Activated T-cell treated with anti-CD3 and anti-CD28 coated beads, Interleukin-2, amount 50 U/mL, for 72 hours (primary cell): ENCODE measurements at places on chromosomes 7 and 10. TPM values are rescaled to one million over a fixed set of nuclear protein-coding genes. Genes with fewer than 3 reads are reported as not detected.

DNA sequence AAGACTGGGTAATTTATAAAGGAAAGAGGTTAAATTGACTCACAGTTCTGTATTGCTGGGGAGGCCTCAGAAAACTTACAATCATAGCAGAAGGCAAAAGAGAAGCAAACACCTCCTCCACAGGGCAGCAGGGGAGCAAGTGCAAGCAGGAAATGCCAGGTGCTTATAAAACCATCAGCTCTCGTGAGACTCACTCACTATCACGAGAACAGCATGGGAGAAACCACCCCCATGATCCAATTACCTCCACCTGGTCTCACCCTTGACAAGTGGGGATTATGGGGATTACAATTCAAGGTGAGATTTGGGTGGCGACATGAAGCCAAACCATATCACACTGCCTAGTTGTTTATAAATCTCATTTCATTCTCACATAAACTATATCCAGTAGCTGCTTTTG lies 28.0 kb upstream of the CPN1 start:
- DNase-seq: no peak

DNA sequence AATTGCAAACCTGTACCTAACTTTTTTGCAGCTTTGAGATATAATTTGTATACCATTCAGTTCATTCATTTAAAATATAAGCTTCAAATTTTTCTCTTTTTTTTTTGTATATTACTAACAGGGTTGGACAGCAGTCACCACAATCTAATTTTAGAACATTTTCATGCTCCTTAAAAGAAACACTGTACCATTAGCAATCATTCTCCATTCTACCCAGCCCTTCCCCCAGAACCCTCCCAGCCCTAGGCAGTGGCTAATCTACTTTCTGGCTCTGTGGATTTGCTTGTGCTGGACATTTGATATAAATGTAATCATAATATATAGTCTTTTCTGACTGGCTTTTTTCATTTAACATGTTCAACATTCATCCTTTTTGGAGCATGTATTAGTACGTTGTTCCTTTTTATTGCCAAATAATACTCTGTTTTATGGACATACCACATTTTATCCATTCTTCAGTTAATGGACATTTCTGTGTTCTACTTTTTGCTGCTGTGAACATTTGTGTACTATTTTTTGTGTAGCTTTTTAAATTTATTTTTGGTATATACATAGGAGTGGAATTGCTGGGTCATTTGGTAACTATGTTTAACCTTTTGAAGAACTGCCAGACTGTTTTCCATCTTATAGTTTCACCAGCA lies 40.9 kb upstream of the ST7 start:
- no peak for DNase-seq

- DNase-seq: no peak
Observed at GRCh38 chr10:44279426-44280126, 105.3 kb downstream of the CXCL12 start.

DNA sequence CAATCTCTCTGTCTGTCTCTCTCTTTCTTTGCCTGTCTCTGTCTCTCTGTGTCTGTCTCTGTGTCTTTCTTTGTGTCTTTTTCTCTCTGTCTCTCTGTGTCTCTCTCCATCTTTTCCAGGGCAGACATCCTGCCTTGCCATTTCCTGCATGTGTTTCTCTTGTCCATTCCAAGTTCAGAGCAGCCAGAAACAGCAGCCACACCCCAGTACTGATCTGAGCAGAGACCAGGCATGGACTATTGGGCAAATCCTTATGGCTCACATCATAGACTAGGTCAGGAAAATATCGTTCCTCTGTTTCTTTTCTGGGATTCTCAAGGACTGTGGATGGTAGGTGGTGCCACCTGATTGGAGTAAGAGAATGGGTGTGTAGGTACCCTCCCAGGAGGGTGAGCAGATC lies 95.8 kb downstream of the RAMP3 start:
- DNase-seq: no peak

- DNase-seq: no peak
Observed at GRCh38 chr10:128405450-128405849, 279.2 kb upstream of the MKI67 start.

DNA sequence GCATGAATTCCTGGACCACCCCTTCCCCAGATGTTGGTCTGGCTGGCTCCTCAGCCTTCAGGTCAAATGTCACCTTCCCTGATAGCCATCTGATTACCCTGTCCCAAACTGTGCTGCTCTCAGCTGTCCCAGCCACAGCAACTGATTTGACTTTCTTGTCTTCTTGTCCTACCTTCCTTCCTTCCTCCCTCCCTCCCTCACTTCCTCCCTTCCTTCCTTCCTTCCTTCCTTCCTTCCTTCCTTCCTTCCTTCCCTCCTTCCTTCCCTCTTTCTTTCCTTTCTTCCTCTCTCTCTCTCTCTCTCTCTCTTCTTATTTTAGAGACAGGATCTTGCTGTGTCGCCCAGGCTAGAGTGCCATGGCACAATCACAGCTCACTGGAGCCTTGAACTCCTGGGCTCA lies 242.5 kb downstream of the RPS24 start:
- no peak for DNase-seq

DNA sequence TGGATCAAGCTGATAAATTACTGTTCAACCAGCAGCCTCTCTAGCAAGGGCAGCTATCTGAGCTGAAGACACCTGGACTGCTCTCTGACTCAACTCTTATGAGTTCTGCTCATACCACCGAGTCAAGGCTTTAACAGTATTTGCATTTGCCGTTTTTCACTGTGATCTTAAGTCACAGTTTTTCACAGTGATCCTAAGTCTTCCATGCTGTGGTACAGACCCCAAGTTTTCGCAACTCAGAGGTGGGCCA lies 31.3 kb downstream of the PIP4K2A start:
- no peak for DNase-seq

DNA sequence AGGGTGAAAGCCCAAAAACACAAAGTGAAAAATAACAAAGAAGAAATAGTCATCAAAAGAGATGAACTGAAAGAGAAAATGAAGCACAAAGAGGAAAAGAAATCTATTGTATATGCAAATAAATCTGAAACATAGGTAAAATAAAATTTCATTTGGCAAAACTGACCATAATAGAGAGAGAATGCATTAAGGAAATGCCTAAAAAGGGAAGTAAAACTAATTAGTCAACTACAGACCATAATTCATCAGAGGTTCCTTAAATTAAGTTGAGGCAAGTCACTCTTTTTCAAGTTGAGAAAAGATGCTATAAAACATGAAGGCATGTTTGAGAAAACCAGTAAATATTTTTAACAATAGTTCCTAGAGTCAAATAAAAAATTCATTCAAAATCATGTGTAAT lies 233.3 kb downstream of the LRRN3 start:
- no peak for DNase-seq

GRCh38 chr7:100899432-100899831 lies 3.7 kb upstream of the ACHE start:
- DNase-seq: no peak

- peak; percentile 35 for DNase-seq
Observed at GRCh38 chr10:102645388-102645740, 1.1 kb downstream of the TRIM8 start.

GRCh38 chr10:327889-328852 lies 192.9 kb downstream of the ZMYND11 start:
- no peak for DNase-seq

DNA sequence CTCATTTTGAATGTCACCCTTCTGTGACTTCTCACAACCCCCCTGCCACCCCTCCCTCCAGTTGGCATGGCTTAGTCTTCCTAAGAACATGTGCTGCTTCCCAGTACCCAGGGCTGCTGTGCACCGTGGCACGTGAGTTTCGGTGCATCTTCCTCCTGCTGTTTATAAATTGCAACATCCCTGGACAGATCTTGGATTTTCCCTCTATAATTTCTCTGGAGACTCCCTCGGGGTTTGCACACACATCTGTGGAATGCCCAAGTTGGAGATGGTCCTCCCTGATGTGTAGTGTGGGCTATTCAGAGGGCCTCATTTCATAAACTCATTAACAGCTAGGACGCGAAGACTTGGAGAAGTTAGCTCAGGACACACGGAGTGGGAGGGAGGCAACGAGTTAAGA lies 52.9 kb downstream of the IKZF1 start:
- DNase-seq: no peak

GRCh38 chr10:4243651-4244050 lies 458.6 kb upstream of the KLF6 start:
- peak; percentile 21 for DNase-seq

GRCh38 chr10:121465215-121465614 lies 133.0 kb downstream of the FGFR2 start:
- DNase-seq: no peak

DNA sequence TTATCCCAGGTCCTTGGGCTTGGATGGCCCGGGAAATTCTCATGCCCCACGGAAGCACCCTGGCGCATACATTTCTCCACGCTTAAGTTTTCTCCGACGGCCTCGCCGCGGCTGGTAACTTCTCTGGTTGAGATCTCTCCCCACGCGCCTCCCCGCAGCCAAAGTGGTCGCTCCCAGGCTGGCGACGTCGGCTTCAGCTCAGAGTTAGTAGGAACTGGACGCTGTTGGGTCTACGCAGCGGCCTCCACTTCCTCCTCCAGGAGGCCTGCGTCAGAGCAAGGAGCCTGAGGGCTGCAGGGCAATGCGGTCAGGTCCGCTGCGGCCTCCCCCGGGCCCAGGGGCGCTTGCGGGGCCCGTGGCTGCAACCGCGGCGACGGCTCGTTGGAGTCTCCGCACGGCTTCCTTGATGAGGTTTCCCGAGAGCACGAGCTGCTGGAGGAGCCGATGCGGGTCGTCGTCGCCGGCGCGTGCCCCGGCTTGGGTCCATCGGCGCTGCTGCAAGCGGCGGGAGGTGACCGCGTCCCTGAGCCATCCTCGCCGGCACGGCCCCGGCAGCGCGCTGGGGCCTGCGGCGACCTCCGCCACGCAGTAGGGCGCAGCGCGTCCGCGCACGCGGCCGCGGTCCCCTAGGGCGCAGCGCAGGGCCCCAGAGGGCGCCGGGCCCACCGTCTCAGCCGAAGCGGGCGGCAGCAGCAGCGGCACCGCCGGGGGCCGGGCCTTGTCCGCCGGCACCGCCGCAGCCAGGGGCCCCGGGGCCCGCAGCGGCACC lies 744 bp downstream of the FRAT2 start:
- DNase-seq: peak; percentile 59

GRCh38 chr10:124802313-124802675 lies 675 bp downstream of the ABRAXAS2 start:
- peak; percentile 16 for DNase-seq

DNA sequence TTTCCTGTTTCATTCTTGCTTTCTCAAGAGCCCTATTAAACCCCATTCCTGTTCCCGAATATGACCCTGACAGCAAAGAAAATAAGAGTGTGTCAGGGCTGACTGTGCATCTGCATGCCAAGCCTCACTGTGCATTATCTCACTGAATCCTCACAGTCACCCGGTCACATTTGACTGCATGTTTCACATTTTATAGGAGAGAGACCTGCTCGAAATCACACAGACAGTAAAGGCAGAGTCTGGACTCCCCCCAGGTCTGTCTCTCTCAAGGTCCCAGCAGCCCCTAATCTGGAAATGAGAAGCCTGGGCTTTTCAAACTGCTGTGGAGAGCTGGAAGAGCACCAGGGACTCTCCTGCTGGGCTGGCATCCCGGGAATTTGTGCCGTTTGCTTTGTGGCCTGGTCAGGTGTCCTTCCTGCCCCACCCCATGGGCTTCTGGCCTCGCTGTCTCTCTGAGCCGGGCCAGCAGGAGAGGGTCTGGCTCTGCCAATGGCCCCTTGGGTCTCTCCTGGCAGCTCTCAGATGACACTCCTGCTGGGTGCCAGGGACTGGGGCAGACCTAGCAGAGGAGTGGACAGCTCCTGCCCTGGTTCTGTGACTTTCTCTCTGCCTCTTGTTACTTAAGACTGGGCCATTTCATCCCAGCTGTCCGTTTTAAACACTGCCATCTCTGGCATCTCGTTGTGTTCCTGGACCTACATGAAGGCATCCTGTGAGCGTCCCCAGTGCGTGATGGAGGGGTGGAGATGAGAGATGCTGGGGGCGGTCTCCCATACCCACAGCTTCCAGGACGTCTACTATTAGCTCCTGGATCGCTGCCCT lies 173.6 kb downstream of the ARHGAP12 start:
- DNase-seq: no peak

- peak; percentile 14 for DNase-seq
Observed at GRCh38 chr7:116271963-116272886, 61.9 kb downstream of the TES start.

DNA sequence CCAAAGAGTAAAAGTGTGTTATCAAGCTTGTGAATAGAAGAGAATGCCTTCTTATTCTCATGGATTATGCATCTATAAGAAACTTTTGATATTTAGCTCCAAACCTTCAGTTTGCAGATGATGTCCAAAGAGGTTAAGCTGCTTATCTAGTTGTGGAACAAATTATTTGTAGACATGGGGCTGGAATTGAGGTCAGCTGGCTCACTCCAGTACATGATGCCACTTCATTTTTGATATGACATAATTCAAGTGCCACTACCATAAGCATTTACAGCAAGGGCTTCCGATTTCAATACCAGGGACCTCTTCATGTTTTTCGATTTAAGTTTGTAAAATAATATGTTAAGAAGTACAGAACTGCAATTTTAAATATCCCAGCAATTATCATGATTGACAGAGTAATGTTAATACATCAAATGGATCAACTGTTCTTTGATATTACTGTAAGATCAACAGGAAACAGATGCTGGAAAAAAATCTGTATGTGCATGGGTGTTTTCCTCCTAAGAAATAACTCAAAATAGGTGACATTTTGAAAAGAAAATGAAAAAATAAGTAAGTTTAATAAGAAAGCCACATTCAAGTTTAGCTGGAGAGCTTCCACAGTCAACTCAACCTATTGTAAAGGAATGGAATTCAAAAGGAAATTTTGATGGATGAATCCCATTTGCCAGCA lies 12.7 kb downstream of the FAM3C start:
- DNase-seq: no peak

DNA sequence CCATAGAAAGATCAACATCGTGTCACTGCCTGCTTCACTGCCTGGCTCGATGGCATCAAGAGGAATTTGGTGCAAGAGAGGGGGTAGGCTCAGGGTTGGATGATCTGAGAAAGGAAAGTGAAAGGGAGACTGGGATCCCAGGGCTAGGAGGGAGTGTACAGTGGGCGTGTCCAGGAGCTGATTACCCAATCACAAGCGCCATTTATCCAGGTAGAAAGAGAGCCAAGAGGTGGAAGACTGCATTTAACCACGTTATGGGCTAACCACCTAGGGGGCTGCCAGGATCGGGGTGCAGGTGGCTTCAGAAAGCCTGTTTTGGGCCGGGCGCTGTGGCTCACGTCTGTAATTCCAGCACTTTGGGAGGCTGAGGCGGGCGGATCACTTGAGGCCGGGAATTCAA lies 10.3 kb downstream of the PODXL start:
- no peak for DNase-seq

GRCh38 chr7:51303142-51303525 lies 13.5 kb downstream of the COBL start:
- DNase-seq: no peak

- no peak for DNase-seq
Observed at GRCh38 chr7:26787701-26788100, 76.7 kb downstream of the SKAP2 start.

The WDR91 gene
- 21.5 TPM for total RNA-seq

The ANKRD61 gene
- not detected for total RNA-seq

The EPHB6 gene
- total RNA-seq: 13.6 TPM

The FKBP6 gene
- total RNA-seq: not detected

The SLC18A2 gene
- 0.12 TPM for total RNA-seq

The IGF2BP3 gene
- total RNA-seq: 2.0 TPM

The SAMD9L gene
- total RNA-seq: 27.0 TPM

The ABCA13 gene
- not detected for total RNA-seq

The PRR15 gene
- not detected for total RNA-seq
